ENCODE measurements at places on chromosomes 16 and 17.

- no peak for DNase-seq
Measured at GRCh38 chr17:47120521-47121095, 68.5 kb downstream of the CDC27 start.

DNA sequence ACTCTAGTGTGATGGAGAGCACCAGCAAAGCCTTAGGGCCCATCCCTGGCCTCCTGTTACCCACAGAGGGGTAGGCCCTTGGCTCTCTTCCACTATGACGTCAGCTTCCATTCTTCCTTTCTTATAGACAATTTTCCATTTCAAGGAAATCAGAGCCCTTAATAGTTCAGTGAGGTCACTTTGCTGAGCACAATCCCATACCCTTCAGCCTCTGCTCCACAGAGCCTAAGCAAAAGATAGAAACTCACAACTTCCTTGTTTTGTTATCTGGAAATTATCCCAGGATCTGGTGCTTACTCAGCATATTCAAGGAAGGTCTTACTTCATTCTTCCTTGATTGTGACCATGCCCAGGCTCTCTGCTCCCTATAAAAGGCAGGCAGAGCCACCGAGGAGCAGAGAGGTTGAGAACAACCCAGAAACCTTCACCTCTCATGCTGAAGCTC lies at the start of gene CCL8:
CCL8 (plus strand) TSS at position 397 of the 445 bp plus-strand sequence. CDS start 67 bp downstream, outside the sequence.
- DNase-seq: no peak

DNA sequence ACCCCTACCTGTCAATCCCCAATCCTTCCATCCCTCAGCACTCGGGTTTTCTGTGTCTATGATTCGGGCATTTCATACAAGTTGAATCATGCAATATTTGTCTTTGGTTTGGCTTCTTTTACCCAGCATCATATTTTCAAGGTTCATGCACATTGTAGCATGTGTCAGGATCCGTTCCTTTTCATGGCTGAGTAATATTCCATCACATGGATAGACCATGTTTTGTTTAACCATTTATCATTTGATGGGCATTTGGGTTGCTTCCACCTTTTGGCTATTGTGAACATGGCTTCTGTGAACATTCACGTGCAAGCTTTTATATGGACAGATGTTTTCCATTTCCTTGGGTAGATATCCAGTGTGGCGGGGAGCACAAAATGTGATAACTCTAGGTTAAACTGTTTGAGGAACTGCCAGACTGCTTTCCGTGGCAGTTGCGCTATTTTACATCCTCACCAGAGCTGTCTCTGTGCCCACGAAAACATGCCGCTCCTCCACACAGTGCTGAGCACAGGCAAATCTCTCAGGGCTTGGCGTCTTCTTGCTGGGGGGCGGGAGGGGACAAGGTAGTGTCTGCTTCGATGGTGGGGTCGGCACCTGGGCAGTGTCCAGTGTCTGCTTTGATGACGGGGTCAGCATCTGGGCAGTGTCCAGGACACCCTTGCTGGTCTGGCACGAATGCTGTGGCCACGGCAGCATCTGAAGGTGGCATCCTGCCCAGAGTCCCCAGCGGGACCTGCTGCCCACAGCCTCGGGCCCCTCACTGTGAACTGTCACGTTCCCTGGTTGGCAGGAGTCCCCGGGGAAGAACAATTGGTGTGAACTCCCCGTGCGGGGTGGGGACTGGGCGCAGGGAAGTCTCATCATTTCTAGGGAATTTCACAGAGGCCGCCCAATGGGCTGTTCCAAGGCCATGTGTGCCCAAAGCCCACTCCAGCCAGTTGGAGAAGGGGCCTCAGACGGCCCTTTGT lies 32.4 kb upstream of the JPH3 start:
- no peak for DNase-seq

- no peak for DNase-seq
Measured at GRCh38 chr16:69709456-69710084, 16.8 kb downstream of the NQO1 start.

DNA sequence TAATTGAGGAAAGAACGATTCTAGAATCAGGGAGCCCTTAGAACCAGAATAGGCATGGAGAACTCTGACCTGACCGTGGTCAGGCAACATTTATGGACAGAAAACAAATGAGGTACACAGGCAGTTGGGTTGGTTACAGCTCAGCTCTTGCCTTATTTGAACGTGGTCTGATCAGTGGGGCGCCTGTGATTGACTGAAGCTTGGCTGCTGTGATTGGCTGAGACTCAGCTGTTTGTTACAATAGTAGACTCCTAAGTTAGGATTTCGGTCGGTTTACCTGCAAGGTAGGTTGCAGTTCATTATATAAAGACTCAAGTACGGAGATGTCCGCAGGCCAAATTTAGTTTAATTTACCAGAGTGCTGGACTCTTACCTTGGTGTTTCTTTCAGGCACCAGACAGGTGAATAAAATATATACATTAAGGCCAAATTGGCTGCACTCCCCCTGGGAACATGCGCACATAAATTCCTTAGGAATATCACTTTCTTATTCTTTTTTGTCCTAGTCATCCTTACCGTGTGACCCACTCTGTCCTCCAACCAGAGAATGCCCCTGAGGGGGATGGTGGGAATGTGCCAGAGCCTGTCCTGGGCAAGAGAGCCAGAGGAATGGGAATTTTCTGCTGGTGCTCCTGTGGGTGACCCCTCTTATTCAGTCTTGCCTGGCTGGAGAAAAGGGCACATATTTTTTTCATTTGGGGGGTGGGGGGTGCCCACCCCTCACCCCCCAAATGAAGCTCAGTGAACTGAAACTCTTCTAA lies 7.5 kb upstream of the CSNK2A2 start:
- DNase-seq: no peak

DNA sequence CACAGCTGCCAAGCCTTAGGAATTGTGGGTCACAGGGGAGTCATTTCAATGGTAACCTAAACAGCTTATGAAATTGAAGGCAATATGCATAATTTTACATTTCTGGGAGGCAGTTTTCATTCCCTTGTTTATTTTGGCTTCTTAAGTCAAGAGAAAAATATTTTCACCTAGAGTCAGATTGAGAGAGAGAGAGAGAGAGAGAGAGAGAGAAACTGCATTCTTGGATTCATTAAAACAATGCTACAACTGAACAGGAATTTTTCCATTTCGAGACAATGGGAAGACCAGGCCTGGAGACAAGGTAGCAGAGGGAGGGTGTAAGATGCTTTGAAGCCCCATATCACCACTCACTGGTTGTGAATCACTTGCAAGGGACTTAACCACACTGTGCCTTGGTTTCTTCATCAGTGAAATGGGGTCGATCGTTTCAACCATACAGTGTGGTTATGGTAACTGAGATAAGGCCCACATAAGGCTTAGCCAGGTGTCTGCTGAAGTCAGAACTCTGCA lies 224.7 kb upstream of the IRX3 start:
- no peak for DNase-seq

DNA sequence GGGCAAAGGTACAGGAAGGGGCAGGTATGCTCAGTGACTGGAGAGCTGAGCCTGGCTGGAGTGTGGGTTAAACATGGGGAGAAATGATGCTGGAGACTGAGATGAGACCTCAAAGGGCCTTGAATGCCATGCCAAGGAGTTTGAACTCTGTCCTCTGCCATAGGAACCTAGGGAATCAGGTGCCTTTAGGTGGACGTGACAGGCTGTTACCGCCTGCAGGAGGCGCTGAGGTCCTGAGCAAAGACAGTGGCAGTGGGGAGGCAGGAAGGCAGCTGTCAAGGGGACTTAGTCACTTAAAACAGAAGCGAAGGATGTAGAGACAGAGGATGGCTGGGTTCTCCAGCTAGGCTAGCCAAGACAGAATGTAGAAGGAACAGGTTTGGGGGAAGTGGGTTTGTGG lies 9.1 kb downstream of the PSMB3 start:
- no peak for DNase-seq

GRCh38 chr17:5344914-5345313 lies 62.8 kb downstream of the RABEP1 start:
- DNase-seq: no peak

DNA sequence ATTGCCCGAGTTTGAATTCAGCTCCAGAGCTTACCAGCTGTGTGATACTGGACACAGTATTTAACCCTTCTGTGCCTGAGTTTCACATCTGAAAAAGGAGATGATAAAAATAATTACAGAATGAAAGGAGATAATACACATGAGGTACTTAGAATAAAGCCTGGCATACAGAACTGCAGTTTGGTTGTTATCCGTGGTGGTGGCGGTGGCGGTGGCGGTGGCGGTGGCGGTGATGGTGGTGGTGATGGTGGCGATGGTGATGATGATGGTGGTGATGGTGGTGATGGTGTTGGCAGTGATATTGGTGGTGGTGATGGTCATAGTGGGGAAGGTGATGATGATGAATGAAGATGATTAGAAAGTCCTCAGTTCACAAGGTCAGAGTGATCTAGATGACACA lies 57.2 kb downstream of the ABCC1 start:
- DNase-seq: no peak

DNA sequence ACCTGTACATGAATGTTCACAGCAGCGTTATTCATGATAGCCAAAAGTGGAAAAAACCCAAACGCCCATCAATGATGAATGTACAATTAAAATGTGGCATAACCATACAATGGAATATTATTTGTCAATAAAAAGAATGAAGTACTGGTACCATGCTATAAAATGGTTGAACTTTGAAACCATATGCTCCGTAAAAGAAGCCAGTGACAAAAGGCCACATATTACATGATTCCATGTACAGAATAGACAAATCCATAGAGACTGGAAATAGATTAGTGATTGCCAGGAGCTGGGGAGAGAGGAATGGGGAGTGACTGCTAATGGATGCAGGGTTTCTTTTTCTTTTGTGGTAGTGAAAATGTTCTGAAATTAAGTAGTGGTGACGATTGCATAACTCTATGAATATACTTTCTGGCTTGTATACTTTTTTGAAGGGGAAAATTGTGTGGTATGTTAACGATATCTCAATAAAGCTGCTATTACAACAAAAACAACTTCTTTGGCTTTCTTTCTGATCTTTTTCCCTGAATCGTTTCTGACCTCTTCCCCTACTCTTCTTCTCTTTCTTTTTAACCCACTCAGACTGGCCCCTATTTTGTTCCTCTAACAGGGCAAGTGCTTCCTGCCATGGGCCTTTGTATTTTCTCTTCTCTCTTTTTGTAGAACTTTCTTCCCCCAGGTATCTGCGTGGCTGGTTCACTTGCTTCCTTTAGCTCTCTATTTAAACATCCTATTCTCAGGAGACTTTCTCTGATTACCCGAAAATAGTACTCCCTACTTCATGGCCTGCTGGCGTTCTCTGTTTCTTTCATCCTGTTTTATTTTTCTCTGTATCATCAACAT lies 67.9 kb downstream of the FTO start:
- no peak for DNase-seq

- DNase-seq: no peak
Measured at GRCh38 chr16:66651474-66651765, 45.1 kb downstream of the CMTM4 start.

DNA sequence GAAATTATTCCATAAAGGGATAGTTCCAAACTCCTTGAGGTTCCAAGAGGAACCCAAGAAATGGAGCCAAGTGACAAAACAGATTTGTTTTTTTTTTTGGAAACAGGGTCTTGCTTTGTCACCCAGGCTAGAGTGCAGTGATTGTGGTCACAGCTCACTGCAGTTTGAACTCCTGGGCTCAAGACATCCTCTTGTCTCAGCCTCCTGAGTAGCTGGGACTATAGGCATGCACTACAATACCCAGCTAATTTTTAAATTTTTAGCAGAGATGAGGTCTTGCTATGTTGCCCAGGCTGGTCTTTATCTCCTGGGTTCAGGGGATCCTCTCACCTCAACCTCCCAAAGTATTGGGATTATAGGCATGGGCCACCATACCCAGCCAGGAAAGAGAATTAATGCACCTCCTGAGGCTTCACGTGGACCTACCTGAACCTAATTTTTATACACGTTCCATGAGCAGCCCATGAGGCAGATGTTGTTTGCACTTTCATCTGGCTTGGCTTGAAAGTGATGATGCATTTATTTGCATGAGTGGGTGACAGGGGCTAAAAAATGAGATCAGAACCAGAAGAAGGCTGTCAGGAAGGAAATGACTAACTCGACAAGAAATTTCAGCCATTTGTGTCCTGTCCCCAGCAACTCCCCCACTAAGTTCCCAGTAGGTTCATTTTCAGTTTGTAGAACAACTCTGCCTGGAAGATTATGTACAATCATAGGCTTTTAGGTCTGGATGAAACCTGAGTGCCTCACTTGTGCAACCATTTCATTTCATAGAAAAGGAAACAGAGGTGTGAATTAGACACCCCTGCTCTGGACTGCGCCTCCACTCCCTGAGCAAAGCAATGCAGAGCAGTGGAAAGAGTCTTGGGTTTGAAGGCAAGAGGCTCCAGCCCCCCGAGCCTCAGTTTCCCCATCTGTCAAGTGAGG lies 10.3 kb upstream of the IRF8 start:
- DNase-seq: no peak

GRCh38 chr16:15856901-15857698 lies at the start of gene MYH11:
TSS of gene MYH11 (minus strand) at chr16:15857028. CDS start at chr16:15838252, 18,776 bp downstream.
- no peak for DNase-seq

DNA sequence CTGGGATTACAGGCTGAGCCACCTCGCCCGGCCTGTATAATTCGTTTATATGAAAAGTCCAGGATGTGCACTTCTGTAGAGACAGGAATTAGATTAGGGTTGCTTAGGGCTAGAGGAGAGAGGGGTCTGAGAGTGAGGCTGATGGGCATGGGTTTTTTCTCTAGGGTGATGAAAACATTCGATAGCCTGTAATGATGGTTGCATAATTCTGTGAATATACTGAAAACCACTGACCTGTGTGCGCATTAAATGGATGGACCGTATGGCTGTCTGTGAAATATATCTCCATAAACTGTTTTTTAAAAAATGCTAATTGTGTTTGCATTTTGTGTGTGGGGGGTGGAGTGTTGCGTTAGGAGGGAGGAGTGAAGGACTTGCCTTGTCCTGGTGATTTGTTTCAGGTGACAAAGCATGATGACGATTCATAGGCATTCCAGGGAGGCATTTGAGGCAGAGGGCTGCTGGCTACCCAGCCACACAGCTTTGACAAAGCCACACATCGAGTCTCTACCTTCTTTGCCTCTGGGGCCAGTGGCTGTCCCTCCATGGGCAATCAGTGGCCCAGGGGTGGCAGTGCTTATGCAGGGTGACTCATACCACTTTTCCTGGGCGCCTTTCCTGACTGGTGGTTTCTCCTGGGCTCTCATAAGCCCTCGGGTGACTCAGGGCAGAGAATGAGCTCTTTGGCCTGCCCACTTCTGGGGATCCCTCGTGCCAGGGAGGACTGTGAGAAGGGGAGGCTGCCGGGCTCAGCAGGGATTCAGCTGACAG lies 148.5 kb upstream of the WSCD1 start:
- DNase-seq: no peak

GRCh38 chr17:72931635-72932034 lies 160.9 kb downstream of the SLC39A11 start:
- no peak for DNase-seq

DNA sequence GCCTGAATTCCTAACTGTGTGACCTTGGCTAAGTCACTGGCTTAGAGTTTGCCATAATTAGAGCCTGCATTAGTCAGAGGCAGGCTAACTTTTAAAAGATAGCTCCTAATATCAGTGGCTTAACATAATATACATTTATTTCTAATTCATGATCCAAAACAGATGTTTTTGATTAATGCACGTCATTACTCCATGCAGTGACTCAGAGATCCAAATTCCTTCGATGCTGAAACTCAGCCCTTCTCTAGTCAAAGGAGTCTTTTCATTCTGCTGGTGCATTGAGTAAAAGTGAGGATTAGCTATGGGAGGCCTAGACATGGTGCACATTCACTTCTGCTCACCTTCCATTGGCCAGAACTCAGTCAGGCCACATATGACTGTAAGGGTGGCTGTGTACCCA lies 49.8 kb downstream of the IRX3 start:
- no peak for DNase-seq

Data from NCI-H1048 (cell line).